Posterior cingulate gyrus (tissue), 11 donors: ENCODE measurements at places on chromosomes 1 and 21.
A peak's percentile ranks its signal among the peaks of the same experiment; 100 is the strongest.

- no peak for DNase-seq
Measured at GRCh38 chr1:93411000-93411399, 36.9 kb upstream of the FNBP1L start.

GRCh38 chr1:14742181-14742980 is 143.9 kb downstream of the KAZN start:
- DNase-seq: no peak

DNA sequence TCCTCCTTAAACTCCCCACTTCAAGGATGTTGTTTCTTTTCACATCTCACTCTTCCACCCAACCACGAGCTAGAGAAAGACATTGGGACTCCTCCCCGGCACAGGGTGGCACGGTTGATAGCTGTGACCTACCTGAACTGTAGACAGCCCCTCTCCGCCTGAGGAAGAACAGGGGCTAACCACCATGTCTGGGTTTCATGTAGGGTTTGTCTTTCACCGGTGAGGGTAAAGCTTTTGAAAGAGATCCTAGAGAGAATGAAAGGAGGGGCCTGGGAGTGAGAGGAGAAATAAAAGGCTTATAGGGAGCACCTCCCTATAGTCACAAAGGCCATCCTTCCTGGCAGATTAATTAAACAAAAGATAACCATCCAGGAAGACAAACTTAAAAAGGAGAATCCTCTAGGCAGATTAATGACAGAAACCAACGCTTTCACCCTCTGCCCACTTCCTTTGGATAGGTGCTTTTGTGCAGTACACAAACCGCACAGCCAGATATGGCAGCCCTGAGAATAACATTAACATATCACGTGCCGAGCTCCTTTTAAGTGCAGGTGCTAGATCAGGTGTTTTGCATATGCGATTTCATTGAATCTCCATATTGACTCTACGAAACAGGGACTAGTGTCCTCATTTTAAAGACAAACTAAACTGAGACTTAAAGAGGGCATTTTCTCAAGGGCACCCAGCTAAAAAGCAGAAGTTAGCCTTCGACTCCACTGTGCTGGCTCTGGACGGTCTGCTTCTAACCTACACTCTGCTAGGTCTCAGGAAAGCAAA is 178.1 kb upstream of the RUNX1 start:
- DNase-seq: no peak

GRCh38 chr1:20732588-20733359 is at the start of gene SH2D5:
TSS of gene SH2D5 (minus strand) at chr1:20732703. CDS start at chr1:20728044, 4,659 bp downstream.
- peak; percentile 89 for DNase-seq
